CD4-positive, alpha-beta T cell treated with Interleukin-6 at 100 ng/mL for 8 hours (primary cell): ENCODE measurements at places on chromosomes 7 and 10.

- no peak for DNase-seq
These were observed 247.6 kb downstream of the EMX2 start for GRCh38 chr10:117790179-117790578.

GRCh38 chr10:93680412-93681047, 21.9 kb downstream of the FRA10AC1 start:
- DNase-seq = no peak

DNA sequence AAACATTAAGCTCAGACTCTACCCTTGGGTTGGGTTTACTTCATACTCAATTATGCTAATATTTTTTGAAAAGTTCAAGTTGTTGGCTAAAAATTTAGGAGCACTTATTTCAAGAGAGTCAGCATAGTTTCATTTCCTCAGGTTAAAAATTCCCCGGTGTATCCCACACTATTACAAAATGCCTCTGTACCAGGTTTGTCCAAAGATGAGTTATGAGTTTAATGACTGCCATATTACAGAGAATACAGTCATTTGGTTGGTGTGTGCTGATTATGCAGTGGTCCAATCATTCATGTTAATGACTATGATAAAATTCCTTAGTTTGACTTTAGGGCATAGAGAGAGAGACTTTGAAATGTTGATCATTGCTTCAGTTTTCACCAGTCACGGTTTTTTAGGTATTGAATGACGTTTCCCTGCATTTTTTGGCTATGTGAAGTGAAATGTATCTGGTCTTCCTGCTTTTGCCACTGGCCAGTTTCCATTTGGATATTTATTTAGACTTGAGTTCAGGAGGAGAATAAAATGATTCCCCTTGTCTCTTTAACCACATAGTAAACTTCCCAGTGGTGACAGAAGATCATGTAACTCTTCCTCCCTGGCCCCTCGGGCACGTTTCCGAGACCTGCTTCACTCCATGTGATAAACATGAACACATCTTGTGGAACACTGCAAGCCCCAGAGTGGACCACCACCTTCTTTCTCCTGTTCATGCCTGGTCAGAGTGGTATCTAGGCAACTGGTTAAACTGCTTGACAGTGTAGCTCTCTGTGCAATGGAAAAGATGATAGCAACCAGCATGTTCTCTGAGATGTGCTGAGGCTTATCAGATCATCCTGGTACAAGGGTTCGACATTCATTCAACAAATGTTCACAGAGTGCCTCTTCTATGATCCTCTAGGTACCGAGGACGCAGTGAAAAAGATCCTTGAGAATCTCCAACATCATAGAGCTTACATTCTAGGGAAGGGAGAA, 153.6 kb downstream of the CACNB2 start:
- no peak for DNase-seq

GRCh38 chr10:96949039-96949683, 117.1 kb downstream of the LCOR start:
- DNase-seq = no peak

GRCh38 chr10:117005527-117006055, 604 bp upstream of the SHTN1 start:
- DNase-seq = no peak

DNA sequence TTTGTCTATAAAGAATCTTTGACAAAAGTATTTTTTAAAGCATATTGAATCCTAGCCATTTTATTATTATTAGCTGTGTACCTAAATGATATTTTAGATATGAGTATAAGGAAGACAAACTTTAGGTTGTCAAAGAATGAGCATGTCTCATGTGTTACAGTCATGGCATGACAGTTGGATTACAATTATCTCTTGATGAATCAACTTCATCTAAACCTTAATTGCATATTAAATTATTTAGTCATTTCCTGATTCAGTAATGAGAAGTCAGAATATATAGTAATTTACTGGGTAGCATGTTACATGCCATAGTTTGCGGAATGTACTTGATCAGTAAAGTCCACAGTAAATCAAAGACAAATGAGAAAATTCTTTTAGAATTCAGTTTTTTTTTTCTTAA, 59.2 kb downstream of the MAPK8 start:
- DNase-seq = no peak

DNA sequence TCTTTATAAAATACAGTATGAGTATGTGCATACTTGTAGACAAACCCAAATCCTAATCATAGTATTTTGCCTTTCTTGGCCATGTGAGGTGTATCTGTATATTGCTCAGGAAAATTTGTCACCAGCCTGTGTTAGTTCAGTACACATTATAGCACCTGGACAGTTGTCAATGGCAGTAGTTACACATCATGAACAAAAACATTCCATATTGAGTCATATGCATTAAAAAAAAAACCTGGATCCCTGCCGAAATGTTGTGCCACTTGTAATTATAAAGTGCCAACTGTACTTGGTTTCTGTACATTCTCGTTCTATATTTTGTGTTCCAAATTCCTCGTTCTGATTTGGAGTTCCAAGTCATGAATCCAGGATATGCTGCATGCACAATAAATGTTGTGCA, 410.4 kb downstream of the INHBA start:
- DNase-seq = no peak

DNA sequence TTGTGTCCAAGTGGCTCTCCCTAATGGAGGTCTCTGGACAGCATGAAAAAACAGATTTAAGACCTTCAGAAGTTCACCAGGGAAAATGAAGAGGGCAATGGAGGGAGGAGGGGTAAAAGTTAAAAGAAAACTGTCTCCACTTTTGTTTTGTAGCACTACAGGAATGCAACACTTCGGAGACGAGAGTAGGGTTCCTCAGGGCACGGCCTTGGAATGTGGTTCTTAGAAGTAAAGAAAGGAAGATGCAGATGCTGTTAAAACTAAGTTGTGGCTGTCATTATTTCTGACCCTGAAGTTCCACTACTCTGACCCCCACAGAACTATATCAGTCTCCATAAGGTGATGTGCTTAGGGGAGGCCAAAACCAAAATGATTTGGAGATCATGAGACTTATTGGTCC, 335.1 kb downstream of the XPNPEP1 start:
- no peak for DNase-seq

GRCh38 chr10:73827346-73828089, 16.1 kb upstream of the NDST2 start:
- no peak for DNase-seq

- no peak for DNase-seq
These were observed 7.3 kb upstream of the ASB4 start for GRCh38 chr7:95478272-95479037.

GRCh38 chr10:106874604-106874889, 290.0 kb downstream of the SORCS1 start:
- DNase-seq = no peak

DNA sequence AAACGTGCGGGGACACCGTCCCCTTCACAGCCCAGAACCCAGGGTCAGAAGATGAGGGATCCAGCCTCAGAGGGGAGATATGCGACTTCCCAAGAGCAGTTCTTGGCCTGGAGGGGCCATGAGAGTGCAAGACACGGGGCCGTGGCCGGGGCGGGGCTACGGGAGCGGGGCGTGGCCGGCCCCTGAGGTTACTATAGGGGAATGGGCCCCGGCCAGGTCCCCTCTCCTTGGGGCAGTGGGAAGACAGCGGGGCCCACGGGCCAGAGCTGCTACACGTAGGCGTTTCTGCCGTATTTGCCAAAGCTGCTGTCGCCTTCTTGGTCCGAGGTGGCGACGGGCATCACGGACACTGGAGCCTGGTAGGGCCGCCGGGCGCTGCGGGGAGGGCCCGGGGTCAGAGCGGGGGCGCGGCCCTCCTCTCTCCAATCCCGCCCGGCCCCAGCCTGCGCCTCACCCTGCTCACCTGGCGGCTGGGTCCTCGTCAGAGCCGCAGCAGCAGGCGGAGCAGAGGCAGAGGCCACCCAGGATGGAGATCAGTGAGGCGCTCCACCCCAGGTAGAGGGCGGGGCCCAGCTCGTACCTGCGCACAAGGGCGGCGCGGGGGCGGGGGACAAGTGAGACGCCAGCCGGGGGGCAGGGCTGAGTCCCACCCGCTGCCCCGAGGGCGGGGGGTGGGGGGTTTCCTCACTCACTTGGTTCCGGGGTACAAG, 5.3 kb downstream of the CLDN15 start:
- DNase-seq = no peak
